Nucleus accumbens (tissue), 56 donors: ENCODE measurements at places on chromosomes 6 and 20.

DNA sequence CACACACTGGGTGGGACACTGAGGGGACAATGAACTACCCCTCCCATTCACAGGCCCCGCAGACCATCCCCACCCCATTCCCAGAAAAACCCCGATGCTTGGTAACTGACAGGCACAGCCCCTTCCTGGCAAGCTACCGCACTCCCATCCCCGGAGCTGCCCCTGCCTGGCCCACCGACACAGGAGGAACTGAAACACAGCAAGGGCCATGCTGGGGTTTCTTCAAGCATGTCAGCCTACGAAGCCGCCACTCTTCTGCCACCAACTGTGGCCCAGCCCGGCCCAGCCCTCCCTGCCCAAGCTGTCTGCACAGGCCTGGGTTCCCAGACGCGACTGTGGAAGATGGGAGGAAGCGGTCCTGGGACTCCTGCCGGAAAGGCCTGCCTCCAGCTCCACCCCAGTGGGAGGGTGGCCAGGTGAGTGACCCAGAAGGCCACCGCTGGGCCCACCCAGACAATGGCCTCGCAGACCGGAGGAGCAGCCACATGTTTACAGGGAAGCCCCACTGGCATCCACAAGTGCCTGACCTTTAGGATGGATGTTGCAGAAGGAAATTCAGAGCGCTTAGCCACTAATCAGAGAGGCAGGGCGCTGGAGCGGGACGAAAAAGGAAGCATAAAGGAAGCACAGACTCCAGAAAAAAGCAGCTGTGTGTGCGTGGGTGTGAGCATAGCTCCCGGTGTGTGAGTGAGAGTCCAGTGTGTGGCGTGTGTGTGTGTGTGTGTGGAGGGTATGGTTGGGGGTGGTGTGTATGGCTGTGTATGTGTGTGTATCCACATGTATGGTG, 91.6 kb downstream of the PRND start:
- DNase-seq: peak; percentile 16

DNA sequence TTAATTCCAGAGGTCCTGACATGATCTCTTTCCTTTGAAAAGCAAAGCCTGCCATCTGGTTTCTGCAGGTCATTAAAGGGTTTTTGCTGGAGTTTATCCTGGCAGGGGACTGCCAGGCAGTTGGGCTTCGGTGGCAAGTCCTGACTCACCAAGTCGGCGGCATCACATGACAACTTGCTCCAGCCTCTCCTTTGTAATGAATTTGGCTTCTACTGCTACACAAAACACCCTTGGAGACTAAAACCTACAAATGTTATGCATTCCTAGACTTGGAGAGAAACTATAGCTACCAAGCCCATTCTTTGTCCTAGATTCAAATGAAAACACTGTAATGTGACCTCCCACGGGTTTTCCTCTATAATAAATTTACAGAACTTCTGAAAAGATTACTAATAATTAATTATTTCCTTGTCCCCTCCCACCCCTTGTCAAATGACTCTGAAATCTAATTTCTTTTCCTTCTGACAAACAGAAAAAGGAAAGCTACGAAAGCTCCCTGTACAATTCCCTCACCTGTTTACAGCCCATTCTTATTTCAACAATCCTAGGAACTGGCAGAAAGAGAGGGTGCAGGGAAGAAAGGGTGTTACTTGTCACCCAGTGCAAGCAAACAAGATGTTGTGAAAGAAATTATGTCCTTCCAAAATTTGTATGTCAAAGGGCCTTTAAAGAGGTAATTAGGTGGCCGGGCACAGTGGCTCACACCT, 62.9 kb downstream of the QRSL1 start:
- peak; percentile 22 for DNase-seq

GRCh38 chr6:41939848-41940758, 1.5 kb downstream of the CCND3 start:
- no peak for DNase-seq

GRCh38 chr6:130908188-130908587, 81.0 kb downstream of the SMLR1 start:
- DNase-seq: no peak

- DNase-seq: no peak
Measured at GRCh38 chr6:36862164-36862847, 12.3 kb downstream of the PPIL1 start.

DNA sequence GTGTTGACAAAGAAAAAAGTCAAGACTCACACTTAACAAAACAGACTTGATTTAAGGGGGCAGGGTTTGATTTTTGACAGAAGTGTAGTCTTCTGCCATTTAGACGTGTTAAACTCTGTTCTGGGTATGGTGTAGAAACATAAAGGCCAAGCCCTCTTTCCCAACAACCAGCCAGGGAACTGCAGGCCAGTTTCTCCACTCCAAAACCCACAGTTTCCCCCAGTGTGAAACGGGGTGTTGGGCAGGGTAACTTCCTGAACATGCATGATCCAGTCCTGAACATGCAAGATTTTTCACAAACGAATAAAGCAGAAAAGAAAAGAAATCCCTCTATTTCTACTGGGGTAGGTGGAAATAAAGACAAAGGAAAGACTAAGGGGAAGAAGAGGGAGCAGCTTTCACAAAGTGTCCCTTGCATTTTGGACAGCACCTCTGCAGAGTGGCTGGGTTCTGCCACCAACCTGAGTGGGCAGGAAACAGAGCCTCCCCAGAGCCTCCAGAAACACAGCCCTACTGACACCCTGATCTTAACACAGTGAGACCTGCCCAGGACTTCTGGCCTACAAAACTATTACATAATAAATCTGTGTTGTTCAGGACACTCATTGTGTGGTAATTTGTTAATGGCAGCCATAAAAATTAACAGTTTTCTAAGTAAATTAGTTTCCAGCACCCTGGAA, 7.5 kb downstream of the APMAP start:
- DNase-seq: no peak

DNA sequence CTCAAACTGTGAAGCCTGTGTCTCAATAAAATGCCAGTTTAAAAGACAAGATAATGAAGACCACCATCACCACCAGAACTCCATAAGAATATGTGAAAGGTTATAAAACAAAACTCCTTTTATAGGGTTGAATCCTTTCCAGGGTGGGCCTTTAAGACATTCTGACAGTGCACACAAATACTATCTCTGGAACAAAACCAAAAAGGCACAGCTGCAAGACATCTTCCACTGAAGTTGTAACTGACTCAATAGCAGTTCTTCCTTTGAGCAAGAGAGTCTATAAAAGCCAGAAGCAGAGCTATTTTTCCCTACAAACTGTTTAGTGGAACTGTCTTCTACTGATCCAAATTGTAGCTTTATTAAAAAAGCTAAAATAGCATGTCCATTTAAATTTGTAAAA, 81.6 kb downstream of the EPB41L2 start:
- no peak for DNase-seq

GRCh38 chr6:143015300-143015706, 45.4 kb upstream of the AIG1 start:
- no peak for DNase-seq

DNA sequence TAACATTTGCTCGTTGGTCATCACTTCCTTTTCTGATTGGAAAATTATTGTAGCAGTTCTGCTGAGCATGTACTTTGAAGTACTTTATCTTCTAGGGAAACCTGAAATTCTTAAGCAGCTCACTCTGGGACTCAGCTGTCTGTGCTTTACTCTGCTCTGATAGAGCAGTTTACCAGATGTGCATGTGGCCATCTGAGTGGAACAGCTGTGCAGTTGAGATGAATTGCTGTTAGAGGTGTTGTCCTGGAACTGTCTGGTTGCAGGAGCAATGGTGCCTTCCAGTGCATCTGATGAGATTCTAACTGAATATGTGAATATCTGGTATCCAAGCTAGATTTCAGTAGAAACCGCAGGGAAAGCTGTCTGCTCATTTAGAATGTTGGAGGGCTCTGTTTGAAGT, 27.2 kb downstream of the PANK2 start:
- DNase-seq: no peak

DNA sequence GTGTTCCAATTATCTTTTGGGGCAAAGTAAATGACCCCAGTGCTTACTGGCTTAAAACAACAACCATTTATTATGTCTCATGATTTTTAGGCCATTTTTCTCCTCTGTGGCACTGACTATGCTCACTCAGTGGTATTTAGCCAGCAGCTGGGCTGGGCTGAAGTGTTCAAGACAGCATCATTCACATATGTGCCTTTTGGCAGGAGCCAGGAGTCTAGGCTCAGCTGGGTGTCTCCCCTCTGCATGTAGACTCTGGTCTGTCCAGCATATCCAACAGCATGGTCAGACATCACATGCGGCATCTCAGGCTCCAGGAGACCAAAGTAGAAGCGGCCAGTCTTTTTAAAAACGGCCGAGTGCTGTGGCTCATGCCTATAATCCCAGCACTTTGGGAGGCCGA, 120.3 kb upstream of the TOP1 start:
- no peak for DNase-seq

DNA sequence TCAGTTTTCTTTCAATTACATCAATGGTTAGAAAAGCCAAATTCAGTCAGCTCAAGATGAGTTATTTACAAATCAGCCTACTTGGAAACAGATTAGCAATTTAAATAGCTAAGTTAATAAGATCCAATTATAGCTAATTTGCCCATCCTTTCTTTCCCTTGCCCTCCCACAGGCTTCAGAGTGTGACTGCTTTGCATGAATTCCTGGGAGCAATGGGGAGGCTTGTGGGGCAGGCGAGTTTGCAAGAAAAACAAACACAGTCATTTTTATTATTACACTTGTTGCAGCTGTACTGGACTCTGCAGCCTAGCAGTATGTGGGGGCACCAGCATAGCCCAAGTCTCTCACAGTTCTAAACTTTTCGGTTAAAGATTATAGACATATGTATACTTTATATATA, 219.0 kb downstream of the NKAIN2 start:
- DNase-seq: no peak

DNA sequence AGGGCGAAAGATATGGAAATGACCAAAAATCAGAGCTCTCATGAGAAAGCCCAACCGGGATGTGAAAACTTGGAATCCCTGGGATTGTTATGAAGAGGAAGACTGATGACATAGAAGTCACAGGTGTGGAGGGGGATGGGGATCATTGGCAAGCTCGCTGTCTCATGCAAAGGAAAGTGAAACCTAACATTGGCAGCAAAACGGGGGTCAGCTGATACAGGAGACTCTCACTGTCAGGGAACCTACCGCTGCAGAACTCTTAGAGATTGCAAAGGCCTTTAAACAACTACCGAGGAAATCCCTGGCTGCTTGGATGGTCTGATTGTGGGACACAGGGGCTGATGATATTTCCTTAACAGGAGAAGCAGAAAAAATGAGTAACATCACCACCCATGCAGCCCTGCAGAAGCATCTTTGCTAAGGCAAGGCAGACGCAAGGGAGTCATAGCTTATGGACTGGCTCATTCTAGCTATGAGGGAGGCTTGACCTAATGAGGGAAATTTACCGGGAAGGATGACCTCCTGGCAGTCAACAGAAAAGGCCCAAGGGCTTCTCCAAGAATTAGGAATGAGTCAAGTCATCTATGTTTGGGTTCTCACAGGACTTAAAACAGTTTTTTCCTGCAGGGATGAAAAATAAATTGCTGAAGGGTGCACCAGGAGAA, 7.0 kb downstream of the MUC21 start:
- no peak for DNase-seq

DNA sequence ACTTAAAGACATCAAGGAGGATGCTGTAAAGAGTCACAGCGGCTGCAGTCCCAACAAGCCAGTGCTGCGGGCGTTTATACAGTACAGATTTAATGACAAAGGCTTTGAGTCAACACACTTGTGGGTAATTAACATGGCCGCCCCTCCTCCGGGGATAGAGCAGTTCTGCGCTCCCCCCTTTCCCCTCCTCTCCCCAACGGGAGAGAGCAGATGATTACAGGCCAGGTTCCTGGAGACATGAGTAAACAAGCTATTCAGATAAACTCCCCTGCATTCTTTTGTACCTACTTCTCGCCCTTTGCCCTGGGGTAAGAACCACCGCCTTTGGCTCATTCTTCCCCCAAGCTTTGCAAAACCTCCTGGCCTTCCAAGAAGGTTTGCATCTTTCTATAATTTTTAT, 23.6 kb upstream of the FABP7 start:
- DNase-seq: no peak
